ENCODE measurements at places on chromosomes 5 and 9. TPM values are rescaled to one million over a fixed set of nuclear protein-coding genes. Genes with fewer than 3 reads are reported as not detected.

DNA sequence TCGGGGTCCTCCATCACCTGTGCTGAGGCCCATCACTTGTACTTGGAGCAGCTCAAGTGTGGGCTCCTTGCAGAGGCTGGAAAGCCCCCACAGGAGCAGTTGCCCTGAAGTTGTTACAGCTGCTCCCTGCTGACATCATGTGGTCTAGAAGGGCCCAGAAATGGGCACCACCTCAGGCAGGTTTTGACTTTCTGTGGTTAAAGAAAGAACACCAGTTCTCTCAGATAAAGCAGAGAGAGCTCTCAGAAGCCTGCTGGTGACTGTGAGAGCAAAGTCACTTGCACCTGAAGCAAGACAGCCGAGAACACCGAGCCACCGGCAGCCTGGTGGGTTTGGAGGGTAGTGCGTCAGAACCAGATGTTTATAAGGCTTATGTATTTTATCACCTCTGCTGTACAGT, 70.4 kb downstream of the MVB12B start:
- peak; percentile 46 for DNase-seq

PCDHB2 gene
- not detected for total RNA-seq

LCN9 gene
- not detected for total RNA-seq

C5orf46 gene
- total RNA-seq, result not detected

GRCh38 chr5:111256128-111256527, 31.9 kb downstream of the CAMK4 start:
- no peak for DNase-seq

- no peak for DNase-seq
These were observed 16.0 kb downstream of the ANKRD33B start for GRCh38 chr5:10579536-10580521.

- DNase-seq, result no peak
These were observed 100.8 kb downstream of the HSD17B3 start for GRCh38 chr9:96201140-96201539.

NR6A1 gene
- total RNA-seq, result 3.1 TPM

DNA sequence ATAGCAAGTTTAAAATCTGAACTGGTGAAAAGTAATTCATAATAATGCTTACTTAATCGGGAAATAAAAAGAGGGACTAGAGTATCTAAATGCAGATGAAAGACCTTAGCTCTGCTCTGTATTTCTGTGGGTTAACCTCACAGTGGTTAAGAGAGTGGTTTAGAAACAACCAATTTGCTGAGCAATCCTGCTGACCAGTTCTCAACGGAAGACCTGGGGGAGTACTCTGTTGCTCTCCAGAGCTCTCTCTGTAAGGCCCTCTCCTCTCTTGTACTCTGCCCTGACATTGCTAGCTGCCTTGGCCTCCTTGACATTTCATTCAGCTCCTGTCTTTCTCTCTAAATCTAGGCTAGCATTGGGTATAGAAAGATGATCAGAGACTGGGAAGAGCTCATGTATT, 1186.6 kb upstream of the SEMA6A start:
- DNase-seq, result no peak

OR2V2 gene
- not detected for total RNA-seq

FOXD4L5 gene
- total RNA-seq, result not detected

GRCh38 chr5:150138551-150139265, 16.9 kb downstream of the PDGFRB start:
- DNase-seq, result no peak

FBXL7 gene
- not detected for total RNA-seq

- no peak for DNase-seq
These were observed 58.0 kb downstream of the RCL1 start for GRCh38 chr9:4850603-4851310.

DNA sequence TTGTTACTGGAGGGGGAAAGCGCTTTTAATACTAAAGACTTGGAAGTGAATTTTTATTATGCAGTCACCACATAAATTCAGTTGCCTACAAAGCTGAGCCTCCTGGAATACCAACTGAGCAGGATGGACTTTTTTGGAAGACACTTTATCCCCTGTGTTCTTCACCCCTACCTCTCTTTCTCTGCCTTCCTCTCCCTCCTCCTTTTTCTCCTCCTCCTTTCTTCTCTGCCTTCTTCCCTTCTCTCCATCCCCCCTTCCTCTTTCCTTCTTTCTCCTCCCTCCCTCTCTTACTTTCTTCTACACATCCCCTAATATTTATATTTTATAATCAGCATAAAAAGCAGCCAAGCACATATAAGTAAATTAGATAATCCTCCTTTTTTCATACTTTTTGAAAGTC, 39.6 kb downstream of the MAP3K1 start:
- DNase-seq, result no peak

MSX2 gene
- not detected for total RNA-seq

RPL7A gene
- total RNA-seq, result 2,407 TPM

DNA sequence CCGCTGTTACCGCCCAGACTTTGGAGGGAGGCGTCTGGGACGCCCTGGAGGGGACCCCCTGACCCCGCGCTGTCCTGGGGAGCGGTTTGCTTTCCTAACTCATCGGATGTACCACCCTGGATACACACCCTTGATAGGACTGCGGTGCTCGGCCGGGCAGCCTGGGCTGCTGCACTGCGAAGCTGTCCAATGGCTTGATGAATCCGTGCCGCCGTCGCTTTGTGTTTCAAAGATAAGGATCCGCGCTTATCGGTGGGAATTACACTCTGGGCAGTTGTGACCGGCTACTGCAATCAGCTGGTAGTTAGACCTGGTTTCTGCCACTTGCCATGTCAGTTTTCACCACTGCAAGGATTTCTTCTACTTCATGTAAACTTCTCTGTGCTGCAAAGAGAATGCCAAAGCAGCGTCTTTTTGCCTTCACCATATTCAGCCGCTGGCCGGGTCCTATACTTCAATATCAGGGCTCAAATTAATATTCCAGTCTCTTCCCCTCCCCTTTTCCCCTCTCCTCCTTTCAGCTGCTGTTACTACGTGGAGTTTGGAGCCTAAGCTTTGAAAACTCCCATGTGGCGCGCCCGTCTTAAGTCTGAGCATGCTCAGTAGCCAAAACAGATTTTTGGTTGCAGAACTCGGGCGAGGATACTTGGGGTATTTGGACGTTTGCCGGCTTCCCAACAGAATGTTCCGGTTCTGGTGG, 727 bp downstream of the SMAD5 start:
- peak; percentile 73 for DNase-seq

- no peak for DNase-seq
These were observed 441.4 kb downstream of the SH3GL2 start for GRCh38 chr9:18020121-18020745.

GRCh38 chr5:173866243-173866857, 21.8 kb upstream of the CPEB4 start:
- no peak for DNase-seq

GRCh38 chr5:121182788-121183490, 668.7 kb upstream of the FTMT start:
- DNase-seq, result no peak

NR4A3 gene
- 0.45 TPM for total RNA-seq

- DNase-seq, result no peak
These were observed 266.4 kb upstream of the FBXL7 start for GRCh38 chr5:15233566-15233965.

DNA sequence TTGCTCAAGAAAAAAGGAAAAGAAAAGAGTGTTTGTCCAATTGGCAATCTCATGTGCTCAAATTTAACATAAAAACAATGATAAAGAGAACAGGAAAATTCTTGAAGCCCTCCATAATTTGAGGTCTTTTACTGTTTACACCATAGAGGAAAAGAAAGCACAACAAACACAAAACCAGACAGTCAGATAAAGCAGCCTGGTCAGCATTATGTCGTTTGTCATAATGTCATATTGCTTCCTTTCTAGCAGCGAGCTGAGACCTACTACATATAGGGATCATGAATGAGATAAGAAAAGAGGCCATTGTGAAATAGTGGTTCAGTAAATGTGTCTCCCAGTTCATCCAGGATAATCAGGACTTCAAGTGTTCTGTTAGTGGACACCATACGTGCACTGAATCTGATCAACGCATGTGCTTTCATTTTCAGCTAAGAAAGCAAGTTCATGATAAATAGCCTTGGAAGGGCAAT, 64.7 kb upstream of the SELENOP start:
- DNase-seq, result peak; percentile 17

GRCh38 chr9:38652486-38652885, 32.1 kb upstream of the ANKRD18A start:
- DNase-seq, result no peak

DNA sequence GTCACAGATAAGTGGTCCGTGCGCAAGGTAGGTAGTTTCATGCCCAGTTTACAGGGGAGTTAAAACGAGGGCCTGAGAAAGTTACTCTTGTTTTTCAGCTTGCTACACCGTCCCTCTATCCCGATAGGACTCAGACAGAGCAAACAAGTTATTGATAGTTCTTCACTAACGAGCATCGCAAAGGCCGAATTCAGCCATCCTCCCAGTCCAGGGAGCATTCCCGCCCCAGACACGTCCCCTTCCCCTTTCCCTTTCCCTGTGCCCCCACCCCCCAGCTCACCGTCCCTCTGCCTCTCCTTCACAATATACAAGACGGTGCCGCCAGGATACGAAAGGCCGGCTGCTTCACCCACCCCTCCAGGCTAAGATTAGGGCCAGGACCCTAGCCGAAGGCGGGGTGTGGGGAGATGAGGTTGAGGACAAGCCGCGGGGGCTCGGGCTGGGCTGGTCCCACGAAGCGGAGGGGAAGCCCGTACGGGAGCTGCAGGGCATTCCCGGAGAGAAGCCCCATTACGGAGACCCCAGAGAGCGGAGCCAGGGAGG, 599 bp downstream of the KIAA1191 start:
- DNase-seq, result no peak

DNA sequence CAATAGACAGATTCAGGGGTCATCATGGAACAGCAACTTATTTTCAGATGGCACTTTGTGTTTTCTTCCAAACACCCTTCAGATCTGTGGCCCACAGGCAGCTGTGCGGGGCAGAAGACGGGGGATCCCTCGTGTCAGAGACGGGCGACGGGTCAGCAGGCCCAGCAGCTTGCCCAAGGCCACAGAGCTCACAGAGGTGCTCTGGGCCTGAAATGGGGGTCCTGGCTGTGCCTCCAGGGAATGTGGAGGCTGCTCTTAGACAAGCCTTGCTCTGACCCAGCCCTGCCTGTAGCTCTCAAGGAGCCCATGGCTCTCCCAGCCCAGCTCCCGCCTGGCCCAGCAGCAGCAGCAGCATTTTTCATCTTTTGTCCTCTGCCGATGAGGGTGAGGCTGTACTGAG, 40.9 kb upstream of the SARDH start:
- no peak for DNase-seq

DNA sequence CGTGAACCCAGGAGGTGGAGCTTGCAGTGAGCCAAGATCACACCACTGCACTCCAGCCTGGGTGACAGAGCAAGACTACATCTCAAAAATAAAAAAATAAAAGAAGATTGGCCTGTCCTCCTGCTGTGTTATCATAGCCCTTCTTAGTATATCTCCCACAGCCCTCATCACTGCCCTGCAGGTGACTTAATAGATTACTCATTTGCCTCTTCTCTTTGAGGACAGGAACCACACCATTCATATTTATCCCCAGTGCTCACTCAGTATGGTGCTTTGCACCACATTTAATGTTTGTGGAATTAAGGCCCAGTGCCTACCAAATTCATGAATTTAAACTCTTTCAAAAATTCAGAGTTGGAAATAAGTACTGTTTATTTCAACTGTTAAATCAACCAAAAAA, 10.3 kb downstream of the IDNK start:
- DNase-seq, result no peak

- no peak for DNase-seq
These were observed 1071.9 kb upstream of the ARRDC3 start for GRCh38 chr5:92455011-92455410.

DNA sequence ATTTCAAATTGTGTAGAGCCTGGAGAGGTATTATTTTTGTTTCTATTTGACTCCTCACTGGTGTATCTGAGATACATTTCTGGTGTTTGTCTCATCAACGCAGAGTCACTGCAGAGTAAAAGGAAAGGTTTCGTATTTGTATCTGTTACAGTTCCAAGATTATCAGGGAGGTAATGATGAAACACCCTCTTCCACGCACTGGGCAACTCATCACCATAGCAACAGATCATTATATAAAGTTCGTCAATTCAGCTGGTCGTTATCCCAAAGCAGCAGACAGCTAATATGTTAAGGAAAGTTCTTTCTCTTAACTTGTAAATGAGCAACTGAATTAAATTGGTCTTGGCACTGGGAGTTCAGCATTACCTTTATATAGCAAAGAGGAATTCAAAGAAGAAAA, 513.5 kb downstream of the MTRR start:
- no peak for DNase-seq

PSMB7 gene
- total RNA-seq, result 125 TPM

DNA sequence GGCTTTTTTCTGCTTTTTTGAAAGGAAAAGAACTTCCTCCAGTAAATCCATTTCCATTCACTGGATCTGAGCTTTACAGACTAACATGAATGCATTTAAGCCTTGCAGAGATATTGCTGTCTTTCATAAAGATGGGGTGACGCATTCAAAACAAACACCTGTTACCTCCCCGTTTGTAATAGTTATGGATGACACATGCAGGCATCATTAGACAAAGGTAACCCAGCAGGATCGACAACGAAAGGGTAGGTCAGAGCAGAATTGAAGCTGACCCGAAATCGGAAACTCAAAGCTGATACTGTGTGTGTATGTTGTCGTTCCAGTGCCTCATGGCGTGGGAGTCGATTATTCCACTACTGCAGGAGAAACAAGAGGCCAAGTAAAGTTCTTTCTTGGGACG, 22.2 kb downstream of the SLC46A2 start:
- no peak for DNase-seq

- no peak for DNase-seq
These were observed 626.0 kb upstream of the ADAMTS16 start for GRCh38 chr5:4514067-4514648.

GRCh38 chr5:138725153-138725817, 27.9 kb upstream of the CTNNA1 start:
- peak; percentile 81 for DNase-seq

- no peak for DNase-seq
These were observed 17.9 kb downstream of the ZNF462 start for GRCh38 chr9:106880863-106881262.

- DNase-seq, result peak; percentile 86
These were observed 51.2 kb upstream of the GGTA1 start for GRCh38 chr9:121550569-121551512.

TXNDC8 gene
- total RNA-seq, result not detected

DNA sequence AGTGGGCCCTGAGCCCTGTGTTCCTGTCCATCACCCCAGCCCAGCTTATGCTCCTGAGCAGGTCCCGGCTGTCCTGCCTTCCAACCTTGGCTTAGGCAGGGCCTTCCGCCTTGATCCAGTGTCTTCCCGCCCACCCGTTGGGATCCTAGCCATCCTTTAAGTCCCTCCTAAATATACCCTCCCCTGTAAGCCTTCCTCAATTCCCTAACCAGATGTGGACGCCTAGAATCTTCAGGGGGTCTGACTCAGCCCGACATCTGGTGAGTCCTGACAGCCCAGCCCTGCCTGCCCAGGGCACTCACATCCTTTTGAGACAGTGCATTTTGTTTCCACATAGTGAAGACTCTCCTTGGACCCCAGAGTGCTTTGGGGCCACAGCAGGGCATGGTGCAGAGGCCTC, 23.7 kb downstream of the SLC6A7 start:
- DNase-seq, result no peak
